ENCODE measurements at places on chromosomes 13 and 19.

DNA sequence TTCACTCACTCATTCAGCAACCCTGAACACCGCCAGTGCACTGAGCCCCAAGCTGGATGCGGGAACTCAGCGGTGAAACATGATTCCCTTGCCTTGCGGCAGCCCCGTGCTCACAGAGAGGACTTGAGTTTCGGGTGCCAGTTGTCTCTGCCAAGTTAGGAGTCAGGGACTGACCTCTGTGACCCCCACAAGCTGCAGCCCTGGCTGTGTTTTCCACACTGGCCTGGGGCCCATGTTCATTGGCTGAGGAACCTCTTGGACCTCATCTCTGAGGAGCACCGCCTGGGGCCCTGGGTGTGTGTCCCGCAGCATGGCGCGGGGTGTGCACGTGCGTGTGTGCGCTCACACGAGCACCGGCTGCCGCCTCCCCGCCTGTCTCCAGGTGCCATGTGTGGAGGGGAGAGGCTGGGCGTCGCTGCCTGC is 31.0 kb downstream of the CAPN12 start:
- DNase-seq: no peak

- no peak for DNase-seq
Measured at GRCh38 chr13:110850840-110851239, 64.0 kb downstream of the ANKRD10 start.

- no peak for DNase-seq
Measured at GRCh38 chr19:1627194-1627593, 21.9 kb upstream of the UQCR11 start.

DNA sequence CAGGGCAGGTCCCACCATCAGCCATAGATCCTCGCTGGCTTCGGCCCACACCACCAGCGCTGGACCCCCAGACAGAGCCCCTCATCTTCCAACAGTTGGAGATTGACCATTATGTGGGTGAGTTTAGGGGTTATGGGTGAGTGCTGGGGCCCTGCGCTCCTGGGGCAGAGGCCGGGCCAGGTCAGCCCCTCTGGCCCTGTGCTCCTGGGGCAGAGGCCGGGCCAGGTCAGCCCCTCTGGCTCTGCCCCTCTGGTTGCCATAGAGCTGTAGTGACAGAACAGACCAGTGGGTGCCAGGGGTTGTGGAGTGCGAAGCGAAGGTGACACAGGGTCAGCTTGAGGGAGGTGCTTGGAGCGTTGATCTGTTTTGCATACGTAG is 15.2 kb downstream of the POLD1 start:
- DNase-seq: no peak

DNA sequence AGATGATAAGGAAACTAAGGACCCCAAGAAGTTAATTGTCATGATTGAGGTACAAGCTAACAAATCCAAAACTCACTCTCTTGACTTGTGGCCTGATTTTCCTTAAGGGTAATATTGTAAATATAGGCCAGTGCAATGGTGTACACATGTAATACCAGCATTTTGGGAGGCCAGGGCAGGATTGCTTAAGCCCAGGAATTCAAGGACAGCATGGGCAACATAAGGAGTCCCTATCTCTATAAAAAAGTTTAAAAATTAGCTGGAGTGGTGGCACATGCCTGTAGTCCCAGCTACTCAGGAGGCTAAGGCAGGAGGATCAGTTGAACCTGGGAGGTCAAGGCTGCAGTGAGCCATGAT is 28.7 kb upstream of the GARRE1 start:
- no peak for DNase-seq

GRCh38 chr13:30638301-30638700 is 20.6 kb downstream of the USPL1 start:
- DNase-seq: no peak

DNA sequence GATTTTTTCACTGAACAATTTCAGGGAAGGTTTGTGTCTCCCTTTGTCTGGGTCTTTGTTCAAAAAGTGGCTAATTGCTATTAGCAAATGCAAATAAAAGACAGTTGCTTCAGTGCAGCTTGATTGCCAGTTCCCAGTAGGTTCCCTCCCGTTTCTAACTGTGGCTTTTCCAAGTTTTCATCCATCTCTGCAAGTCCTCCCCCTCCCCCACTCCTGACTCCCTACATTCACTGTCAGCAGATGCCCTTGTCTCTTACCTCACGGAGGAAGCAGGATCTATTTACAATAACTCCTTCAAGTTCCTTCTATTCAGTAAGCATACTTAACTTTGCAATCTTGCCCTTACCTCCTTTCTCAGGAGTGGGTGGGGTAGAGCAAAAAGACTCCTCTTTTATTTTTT is 55.4 kb upstream of the SCEL start:
- no peak for DNase-seq

- DNase-seq: no peak
Measured at GRCh38 chr13:104976986-104977385, 1558.5 kb downstream of the EFNB2 start.

GRCh38 chr13:41588899-41589298 is 131.5 kb downstream of the RGCC start:
- no peak for DNase-seq

- DNase-seq: no peak
Measured at GRCh38 chr13:73058432-73058735, 421 bp upstream of the KLF5 start.

GRCh38 chr19:2150794-2151338 is 500 bp downstream of the AP3D1 start:
- no peak for DNase-seq

DNA sequence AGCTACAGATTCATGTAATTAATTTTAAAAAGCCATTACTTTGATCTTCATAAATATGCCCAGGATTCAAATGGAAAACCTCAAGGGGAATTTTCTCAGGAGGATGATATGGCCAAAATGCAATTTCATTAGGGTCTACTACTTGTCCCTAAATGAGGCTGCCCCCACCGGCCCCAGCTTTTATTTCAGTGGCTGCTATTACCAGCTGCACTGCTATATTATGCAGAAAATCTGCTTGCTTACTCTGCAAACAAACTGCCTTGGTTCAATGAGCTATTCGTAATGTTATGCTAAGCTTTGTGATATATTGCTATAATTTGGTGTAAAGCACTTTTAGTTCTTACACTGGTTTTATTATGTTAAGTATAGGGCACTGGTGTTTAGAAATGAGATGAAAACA is 137.3 kb upstream of the TMTC4 start:
- DNase-seq: no peak

- no peak for DNase-seq
Measured at GRCh38 chr19:47146920-47147319, 16.3 kb downstream of the SAE1 start.

- no peak for DNase-seq
Measured at GRCh38 chr13:110443622-110444225, 117.8 kb downstream of the RAB20 start.

All from right renal cortex interstitium (tissue), 3 donors.